ENCODE measurements at places on chromosomes 12 and 14. TPM values are rescaled to one million over a fixed set of nuclear protein-coding genes. Genes with fewer than 3 reads are reported as not detected.

GPR68 gene
- 0.33 TPM for total RNA-seq

NUAK1 gene
- 18.9 TPM for total RNA-seq

ZNF385A gene
- total RNA-seq, result 12.1 TPM

DIO2 gene
- total RNA-seq, result 0.23 TPM

A2ML1 gene
- 10.3 TPM for total RNA-seq

- DNase-seq, result no peak
Observed at GRCh38 chr14:73491256-73492042, 716 bp downstream of the RIOX1 start.

GRCh38 chr12:75364919-75365318 lies 26.0 kb upstream of the GLIPR1L2 start:
- no peak for DNase-seq

GRCh38 chr12:116126610-116127009 lies 150.9 kb downstream of the MED13L start:
- no peak for DNase-seq

DNA sequence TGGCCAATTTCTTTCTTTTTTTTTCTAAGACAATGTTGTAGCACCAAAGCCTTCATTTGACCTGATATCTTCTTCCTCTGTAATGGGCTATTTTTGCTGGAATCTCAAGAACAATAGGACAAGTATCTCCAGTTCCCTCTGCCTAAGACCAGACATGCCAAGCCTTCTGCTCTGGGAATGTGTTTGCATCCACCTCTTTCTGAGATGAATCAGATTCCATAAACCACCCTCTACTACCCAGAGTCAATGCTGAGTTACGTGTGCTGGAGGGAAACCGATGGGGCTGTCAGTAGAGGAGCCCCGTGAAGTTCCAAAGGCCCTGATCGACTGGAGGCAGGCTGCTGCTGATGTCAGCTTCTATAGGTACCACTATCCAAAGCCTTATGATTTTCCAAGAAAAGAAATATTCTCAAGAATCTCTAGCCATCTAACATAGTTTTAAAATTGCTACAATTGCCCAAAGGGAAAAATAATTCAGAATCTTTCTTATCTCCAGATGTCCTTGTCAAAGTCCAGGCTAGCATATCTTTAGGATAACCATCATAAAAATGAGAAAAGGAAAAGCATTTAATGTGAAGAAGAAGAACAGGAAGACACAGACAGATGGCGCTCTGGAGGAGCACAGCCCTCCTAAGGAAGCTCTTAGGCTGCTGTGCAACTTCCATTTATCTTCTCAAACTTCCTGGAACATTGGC lies 101.9 kb downstream of the SLC8A3 start:
- DNase-seq, result no peak

DNA sequence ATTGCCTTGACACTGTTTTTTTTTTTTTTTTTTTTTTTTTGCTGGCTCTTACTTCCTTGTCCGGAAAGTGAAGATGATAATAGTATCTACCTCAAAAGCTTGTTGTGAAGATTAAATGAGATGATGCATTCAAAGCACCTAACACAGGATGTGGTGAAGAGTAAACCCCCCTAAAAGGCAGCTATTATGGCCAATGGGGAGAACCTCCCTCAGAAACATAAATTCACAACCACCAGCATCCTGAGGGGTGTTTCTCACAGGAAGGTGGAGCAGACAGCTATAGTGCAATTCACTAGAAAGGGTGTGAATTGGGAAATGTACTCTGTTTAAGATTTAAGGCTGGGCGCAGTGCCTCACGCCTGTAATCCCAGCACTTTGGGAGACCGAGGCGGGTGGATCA lies 85.4 kb upstream of the CRY1 start:
- no peak for DNase-seq

DNA sequence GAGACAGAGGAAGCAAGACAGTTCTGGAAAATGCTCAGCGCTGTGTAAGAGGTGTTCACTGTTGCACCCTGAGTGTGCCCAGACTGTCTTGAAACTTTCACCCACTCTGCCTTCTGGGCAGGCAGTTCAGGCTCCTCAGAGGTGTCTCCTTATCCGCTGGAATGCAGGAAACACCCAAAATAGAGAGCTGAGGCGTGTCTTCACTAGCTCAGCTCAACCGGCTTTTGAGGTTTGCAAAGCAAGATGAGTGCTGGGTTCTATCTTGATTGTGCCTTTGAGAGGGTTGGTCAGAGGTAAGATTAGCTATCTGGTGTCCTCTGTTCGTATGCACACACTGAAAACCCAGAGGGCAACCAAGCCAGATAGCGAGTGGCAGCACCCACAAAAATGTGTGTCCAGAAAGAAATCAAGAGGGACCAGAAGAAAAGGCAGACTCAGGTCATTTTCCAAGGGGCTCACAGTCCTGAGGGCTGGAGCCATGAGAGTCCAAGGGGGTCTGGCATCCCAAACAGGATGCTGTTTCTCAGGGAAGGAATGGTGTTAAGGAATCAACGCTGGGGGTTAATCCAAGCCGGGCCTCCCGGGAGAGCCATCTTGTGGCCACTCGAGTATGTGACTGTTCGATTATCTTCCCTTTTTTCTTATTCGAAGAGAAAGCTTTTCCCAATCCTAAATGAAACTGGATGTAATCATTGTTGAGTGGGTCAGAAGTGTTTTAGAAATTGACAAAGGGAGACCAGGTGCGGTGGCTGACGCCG lies 47.1 kb downstream of the TBX3 start:
- no peak for DNase-seq

DNA sequence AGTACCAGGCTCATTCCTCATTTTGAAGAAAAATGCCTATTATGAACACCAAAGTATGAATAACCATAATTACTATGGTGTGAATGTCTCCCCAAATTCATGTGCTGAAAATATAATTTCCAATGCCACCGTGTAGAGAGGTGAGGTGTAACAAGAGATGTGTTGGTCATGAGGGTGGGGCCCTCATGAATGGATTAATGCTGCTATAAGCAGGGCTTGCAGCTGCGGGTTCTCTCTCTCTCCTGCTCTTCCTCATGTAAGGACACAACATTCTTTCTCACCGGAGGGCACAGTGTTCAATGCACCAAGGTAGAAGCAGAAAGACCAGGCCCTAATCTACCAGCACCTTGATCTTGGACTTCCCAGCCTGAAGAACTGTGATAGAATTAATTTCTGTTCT lies 70.0 kb downstream of the TMTC1 start:
- no peak for DNase-seq

GRCh38 chr12:96063046-96063445 lies 27.7 kb upstream of the LTA4H start:
- DNase-seq, result no peak

Measured in H1 (cell line).